Iris pigment epithelial cell (primary cell): ENCODE measurements at places on chromosomes 1 and 21.

- no peak for DNase-seq
Observed at GRCh38 chr1:2091611-2092604, 41.7 kb downstream of the PRKCZ start.

GRCh38 chr21:44485796-44486195, 30.5 kb downstream of the LRRC3 start:
- no peak for DNase-seq

DNA sequence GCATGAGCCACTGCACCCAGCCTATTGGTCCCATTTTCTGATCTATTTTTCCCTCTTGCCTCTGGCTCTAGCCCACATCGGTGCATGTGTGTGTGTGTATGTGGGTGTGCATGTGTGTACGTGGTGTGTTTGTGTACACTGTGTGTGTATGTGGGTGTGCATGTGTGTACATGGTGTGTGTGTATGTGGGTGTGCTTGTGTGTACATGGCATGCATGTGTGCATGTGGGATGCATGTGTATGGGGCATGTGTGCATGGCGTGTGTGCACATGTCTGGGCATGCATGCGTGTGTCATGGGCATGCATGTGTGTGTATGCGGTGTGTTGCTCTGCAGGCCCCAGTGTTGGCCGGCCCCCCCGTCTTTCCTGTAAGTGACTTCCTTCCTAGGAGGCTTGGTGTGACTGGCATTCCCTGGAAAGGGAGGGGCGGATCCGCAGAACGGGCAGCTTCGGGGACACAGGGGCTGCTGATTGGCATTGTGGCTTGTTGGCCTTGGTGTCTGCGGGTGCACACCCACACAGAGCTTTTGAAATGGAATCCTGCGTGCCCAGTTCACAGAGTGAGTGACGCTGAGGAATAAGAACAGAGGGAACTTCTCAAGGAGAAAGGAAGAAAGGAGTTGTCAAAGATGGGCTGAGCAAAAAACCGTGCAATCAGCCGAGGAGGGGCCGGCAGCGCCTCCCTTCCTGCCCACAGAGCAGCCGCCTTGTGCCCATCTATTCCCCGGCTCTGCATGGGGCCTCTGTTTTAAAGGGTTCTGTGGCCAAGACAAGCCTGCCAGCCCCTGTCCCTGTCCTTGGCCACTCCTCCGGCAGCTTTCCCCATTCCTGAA, 8.0 kb downstream of the PDXK start:
- DNase-seq, result no peak

- no peak for DNase-seq
Observed at GRCh38 chr1:228045871-228046270, 36.6 kb upstream of the ARF1 start.

DNA sequence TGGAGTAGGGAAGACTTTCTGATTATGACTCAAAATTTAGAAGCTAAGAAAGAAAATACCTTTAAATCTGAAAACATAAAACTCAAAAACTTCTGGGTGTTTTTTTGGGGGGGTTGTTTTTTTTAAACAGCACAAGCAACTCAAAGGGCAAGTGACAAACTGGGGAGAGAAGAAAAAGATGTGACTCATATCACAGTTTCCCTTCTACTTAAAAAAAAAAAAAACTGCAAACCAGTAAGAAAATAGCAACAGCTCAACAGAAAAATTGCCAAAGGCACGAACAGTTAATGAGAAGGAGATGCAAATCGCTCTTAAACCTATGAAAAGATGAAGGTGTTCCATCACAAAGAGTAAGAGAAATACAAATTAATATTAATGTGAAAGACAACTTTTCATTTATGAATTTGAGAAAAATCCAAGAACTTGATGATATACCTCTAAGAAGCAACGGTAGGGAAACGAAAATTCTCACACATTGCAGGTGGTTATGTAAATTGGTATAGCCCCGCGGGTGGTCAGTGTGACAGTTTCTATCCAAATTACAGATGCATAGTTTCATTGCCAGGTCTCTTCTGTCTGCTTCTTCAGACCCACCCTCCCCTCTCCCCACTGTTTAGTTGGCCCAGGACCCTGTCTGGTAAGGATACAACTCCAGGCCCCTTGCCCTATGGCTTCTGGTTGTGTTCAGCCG, 9.0 kb downstream of the IFNAR2 start:
- DNase-seq, result no peak

- DNase-seq, result no peak
Observed at GRCh38 chr1:67729872-67730271, 44.9 kb downstream of the GADD45A start.

DNA sequence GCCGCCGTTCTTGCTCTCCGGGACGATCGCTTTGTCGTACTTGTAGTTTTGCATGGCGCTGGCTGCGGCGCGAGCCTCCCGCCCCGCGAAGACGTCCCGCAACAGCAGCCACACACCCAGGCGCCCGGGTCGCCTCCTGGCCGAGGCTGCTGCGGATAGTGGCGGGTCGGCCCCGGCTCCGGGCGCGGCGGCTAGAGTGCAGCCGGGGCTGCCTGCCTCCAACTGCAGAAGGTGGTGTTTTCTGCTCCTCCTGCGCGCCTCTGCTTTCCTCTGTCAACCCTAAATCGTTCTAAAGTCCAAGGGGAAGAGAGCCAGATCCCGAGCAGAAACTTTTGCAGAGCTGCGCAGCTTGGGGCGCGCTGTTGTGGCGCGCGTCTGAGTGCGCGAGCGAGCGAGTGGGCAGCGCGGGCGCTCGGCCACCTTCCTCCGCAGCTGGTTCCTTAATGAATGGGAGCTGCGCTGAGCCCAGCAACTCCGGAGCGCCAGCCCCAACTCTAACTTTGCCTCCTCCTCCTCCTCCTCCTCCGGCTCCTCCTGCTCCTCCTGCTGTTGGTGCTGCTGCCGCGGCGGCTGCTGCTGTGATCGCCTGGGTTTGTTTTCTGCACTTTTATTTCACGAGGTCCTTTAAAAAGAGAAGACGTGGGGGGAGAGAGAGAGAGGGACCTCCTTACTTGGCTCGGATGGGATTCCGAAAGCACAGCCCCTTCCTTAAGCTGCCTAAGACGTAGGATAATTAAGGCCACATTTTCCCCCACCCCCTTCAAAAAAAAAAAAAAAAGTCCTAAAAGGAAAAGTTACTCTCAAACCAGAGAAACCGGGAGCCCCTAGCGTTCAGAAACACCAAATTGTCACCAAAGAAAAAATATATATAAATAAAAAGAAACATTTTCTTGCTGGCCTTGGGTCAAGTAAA, at the start of gene PLPP3:
Gene PLPP3, minus strand, starts transcription at position 601 of the 913 bp plus-strand sequence. Its CDS starts 547 bp downstream, at position 54.
- DNase-seq, result peak; percentile 92

DNA sequence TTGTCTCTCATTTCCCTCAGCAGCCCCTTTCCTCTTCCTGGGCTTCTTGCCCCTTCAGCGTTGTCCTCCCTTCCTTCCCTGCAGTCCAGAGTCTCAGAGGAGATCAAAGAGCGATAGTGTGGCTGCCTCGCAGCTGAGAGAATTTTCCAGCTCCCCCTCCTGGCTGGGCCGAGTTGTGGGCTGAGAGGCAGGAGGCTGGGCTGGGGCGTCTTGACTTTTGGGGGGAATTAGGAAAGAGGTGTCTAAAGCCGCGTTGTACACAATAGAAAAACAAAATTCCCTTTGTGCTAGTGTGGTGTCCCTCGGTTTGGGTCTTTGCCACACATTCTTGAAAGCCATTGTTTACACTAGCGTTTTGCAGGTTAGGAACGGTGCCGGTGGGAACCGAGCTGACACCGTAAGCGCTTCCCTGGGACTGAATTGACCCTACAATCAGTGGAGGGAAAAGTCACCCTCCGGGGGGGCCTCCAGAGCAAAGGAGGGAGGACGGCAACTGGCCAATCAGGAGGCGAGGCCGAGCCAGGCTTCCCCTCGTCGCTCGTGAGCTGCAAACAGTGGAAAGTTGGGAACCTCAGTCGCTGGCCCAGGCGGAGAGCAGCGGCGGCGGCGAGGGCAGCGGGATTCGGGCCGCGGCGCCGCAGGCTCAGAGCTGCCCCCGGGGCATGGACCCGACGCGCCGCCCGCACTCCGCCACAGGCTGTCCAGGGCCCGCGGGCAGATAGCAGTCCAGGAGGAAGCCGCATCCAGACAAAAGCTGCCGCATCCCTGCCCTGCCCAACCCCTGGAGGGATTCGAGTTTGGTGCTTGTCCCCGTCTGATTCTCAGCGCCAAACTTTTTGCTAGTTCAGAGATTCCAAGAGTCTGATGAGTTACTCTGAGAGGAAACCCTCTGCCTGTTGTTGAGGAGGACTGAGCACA, at the start of gene HMCN1:
Gene HMCN1, plus strand, starts transcription at position 574 of the 918 bp plus-strand sequence. CDS start 389 bp downstream, outside the sequence.
- DNase-seq, result peak; percentile 38

DNA sequence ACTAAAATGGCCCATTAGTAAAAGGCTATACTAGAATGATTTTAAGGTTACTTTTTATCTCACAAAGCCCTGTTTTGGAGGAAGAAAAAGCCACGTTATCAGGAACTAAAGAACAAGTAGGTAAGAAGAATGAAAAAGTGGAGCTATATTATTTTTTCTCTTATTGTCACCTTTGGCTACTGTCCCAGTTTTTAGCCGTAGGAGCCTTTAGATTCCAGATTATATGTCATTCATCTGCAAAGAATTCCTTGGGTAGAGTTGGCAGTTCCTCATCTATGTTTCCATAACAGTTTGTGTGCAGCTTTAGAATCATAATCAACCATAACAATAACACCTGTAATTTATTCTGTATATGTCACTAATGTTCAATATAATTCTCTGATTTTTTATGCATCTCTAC, 83.8 kb downstream of the TPR start:
- no peak for DNase-seq

DNA sequence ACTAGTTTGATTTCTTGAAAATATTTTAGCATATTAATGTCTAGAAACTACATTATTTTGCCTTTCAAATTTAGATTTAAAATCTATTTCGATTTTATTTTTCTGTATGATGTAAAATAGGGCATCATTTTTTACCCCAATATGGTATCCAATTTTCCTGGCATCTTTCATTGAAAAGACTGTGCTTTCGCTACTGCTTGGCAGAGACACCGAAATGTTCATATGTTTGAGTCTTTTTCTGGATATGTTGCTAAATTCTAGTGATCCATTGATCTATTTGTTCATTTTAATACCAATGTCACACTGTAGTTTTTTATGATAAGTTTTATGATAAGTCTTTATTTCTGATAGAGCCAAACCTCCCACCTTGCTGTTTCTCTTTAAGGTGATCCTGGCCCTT, 24.3 kb downstream of the ST6GALNAC3 start:
- DNase-seq, result no peak

GRCh38 chr21:34598931-34599400, 15.9 kb downstream of the RCAN1 start:
- DNase-seq, result peak; percentile 46

- DNase-seq, result peak; percentile 59
Observed at GRCh38 chr1:192243721-192244120, 73.1 kb upstream of the RGS21 start.

DNA sequence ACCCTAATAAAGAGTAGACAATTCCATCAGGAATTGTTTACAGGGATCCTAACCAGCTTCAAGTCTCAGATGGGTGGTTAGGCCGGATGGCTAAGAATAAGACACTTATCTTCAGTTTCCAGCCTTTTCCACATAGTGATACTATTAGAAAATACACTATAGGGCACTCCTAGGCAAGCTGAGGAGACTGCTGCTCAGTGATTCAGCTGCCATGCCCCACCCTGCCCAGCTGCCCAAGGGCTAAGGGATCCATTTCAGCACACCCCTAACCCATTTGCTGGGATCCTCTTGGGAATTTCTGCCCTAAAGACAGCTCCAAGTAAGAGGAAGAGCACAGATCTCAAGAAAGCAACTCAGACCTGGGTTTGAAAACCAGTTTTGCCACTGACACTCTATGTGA, 31.9 kb downstream of the PLPP3 start:
- no peak for DNase-seq

GRCh38 chr1:163970699-163971098, 588.3 kb upstream of the PBX1 start:
- DNase-seq, result peak; percentile 6

DNA sequence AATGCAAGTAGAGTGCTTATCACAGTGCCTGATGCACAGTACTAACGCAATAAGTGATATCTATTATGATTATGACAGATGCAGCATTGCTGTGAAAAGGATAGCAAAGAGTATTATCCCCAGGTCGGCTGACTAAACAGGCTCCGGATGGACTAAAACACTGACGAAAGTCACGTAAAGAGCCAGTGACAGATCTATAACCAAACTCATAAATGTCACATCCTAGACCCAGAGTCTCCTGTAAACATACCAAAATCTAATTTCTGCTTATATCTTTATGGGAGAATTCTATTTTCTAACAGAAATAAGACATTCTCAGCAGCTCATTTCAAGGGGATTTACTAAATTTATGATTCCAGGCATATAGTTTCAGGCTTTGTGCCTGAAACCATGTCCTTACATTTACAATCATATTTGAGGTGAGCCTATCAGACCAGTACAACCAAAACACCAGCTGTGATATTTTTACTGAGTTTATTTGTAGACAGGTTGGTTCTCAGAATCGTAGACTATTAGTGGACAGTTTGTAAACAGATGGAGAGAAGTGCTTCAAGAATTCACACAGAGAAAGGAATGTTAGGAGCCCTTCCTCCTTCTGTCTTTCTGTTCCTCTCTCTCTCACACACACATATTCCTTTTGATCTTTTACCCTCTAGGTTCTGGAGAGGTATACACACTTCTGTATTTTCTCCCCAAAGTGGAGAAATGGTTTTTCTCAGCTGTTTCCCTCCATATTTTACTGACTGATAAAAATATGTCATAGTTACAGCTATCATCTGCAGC, 52.4 kb upstream of the WDR26 start:
- no peak for DNase-seq

DNA sequence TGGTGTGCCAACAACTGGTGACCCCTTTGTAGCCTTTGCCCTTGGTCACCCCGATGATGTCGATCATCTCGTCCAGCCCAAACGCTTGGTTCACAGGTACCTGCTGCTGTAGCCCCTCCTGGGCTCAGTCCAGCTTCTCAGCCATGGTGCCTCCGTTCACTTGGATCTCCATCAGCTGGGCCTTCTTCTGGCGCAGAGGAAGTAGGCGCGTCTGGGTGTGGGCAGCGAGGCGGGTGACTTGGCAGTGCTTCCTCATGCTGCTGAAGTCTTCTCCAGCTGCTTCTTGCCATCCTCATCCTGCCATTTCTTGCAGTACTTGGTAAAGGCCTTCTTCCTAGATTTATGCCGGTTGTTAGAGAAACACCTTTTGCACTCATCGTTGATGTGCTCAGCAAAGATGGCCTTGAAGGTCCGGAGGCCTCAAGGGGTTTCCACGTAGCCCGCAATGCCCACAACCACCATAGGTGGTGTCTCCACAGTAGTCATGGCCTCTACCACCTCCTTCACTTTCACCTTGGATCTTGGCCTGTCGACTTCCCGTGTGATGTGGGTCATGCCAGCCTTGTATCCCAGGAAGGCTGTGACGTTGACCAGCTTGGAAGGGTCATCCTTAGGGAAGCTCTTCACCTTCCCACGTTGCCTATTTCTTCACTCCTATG, 13.0 kb downstream of the DOP1B start:
- no peak for DNase-seq

- no peak for DNase-seq
Observed at GRCh38 chr1:223216074-223216473, 73.0 kb upstream of the TLR5 start.

GRCh38 chr21:17542371-17543011, 29.6 kb downstream of the CXADR start:
- peak; percentile 49 for DNase-seq

GRCh38 chr1:8010080-8010664, 15.9 kb downstream of the ERRFI1 start:
- DNase-seq, result peak; percentile 40

- DNase-seq, result no peak
Observed at GRCh38 chr1:188122646-188123045, 1293.9 kb downstream of the PLA2G4A start.
